ENCODE measurements at places on chromosomes 2 and 18. TPM values are rescaled to one million over a fixed set of nuclear protein-coding genes. Genes with fewer than 3 reads are reported as not detected.

The GLI2 gene
- 4.8 TPM for total RNA-seq

DNA sequence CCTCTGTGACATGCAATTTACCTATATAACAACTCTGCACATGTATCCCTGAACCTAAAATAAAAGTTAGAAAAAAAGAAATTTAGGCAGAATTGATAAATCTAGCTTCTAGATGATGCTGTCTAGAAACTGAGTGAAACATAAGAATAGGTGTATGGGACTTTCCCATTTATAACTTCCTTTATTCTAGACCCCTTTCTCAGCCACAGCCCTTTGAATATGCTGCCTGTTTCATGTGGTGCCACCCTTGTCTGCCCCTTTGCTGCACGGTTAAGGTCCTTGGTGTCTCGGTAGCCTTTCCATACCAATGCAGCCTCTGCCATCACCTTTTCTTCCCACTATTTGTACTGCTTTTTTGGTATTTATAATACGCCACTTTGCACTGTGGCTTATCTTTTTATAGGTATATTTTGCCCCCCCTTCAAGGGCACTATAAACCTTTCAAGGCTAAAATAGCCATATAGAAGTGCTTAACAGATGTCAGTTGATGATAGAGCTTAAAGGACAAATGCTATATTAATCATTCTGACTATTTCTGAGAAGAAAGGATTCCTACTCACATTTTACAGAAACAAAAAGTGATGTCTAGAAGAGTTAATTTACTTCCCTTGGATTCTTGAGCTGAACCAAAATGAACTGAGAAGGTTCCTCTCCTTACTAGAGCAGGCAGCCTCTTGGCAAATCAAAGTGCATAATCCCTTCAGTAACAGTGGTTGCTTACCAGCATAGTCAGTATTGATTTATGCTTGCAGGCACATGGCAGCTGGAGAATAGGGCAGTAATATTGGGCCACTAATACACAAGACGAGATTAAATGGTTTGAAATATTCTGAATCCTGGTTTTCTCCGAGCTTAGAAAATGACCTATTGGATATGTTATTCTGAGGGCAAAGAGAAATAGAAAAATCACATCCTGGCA lies 88.1 kb upstream of the CYP26B1 start:
- no peak for DNase-seq

DNA sequence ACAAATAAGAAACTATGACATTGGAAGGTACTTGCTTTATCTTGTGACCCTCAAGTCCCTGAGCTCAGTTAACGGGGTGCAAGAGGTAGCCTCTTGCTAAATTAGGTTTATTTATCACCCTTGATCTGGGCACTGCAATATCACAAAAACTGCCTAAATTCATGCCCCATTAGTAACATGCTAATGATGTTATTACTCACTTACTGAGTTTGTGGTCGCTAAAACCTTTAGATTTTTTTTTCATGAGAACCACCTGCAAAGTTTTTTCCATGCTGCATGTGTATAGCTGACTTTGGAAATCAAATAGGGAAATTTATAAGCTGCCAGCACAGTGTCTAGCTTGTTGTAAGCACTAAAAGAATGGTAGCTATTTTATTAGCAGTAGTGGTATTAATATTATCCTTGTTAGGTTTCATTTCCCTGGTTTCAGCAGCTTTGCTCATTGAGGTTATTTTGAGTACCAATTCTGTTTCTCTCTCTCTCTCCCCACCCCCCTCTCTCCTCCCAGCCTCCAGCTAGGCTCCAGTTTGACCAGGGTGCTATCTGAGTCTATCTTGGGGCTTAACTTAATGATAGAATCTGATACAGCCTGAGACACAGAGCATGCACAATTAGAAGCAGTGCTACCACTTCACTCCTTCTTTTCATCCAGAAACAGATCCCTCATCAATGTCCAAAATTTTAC lies 88.7 kb upstream of the ATP8B1 start:
- DNase-seq = no peak

- no peak for DNase-seq
These were observed 47.2 kb downstream of the DYSF start for GRCh38 chr2:71500426-71501079.

GRCh38 chr2:86027196-86027921 lies 78.3 kb downstream of the POLR1A start:
- no peak for DNase-seq

- DNase-seq = no peak
These were observed 641.6 kb downstream of the SUCLG1 start for GRCh38 chr2:83817511-83817910.

DNA sequence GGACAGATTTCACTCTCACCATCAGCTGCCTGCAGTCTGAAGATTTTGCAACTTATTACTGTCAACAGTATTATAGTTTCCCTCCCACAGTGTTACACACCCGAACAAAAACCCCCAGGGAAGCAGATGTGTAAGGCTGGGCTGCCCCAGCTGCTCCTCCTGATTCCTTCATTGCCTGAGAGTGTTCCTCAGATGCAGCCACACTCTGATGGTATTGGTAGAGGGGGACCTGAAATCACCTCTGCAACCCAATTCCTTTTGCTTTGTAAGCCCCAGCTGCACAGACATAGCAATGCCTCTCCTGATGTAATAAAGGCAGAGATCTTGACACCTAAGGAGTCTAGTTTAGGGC lies 1529.8 kb downstream of the RPIA start:
- no peak for DNase-seq

GRCh38 chr2:88599527-88599926 lies 27.7 kb downstream of the EIF2AK3 start:
- no peak for DNase-seq

GRCh38 chr2:4553241-4553640 lies 849.9 kb downstream of the DCDC2C start:
- no peak for DNase-seq

Measured in kidney epithelial cell (primary cell).